ENCODE measurements at places on chromosomes 2 and 18. TPM values are rescaled to one million over a fixed set of nuclear protein-coding genes. Genes with fewer than 3 reads are reported as not detected.

POTEJ gene
- total RNA-seq: not detected

TM4SF20 gene
- not detected for total RNA-seq

PID1 gene
- 2.5 TPM for total RNA-seq

IL37 gene
- total RNA-seq: not detected

PRKCE gene
- total RNA-seq: 9.8 TPM

UGT1A8 gene
- not detected for total RNA-seq

MBD1 gene
- total RNA-seq: 78.7 TPM

PROM2 gene
- under 0.01 TPM for total RNA-seq

PIGN gene
- 19.8 TPM for total RNA-seq

TUBB8B gene
- not detected for total RNA-seq

ERICH2 gene
- not detected for total RNA-seq

ERMN gene
- not detected for total RNA-seq

IL36A gene
- total RNA-seq: not detected

DES gene
- total RNA-seq: 83.3 TPM

HOXD9 gene
- 5.8 TPM for total RNA-seq

CXCR1 gene
- not detected for total RNA-seq

PPP1R7 gene
- total RNA-seq: 134 TPM

ALPI gene
- total RNA-seq: not detected

CYP27A1 gene
- 20.4 TPM for total RNA-seq

SERPINB4 gene
- total RNA-seq: not detected

LYPD1 gene
- not detected for total RNA-seq

COLEC11 gene
- not detected for total RNA-seq

ARHGAP15 gene
- total RNA-seq: not detected

MEIS1 gene
- total RNA-seq: 55.5 TPM

ALKAL2 gene
- not detected for total RNA-seq

LINC00305 gene
- not detected for total RNA-seq

MFF gene
- total RNA-seq: 81.0 TPM

UGT1A4 gene
- total RNA-seq: not detected

CDH7 gene
- total RNA-seq: not detected

MARCHF7 gene
- total RNA-seq: 77.0 TPM

CCL20 gene
- 0.18 TPM for total RNA-seq

MPHOSPH10 gene
- 10.1 TPM for total RNA-seq

SNX17 gene
- 194 TPM for total RNA-seq

VWC2L gene
- not detected for total RNA-seq

ATP6V1C2 gene
- total RNA-seq: 0.18 TPM

Data from myometrial cell (primary cell).